ENCODE measurements at places on chromosomes 7 and 10.

GRCh38 chr10:6239213-6239991 lies 36.7 kb downstream of the PFKFB3 start:
- DNase-seq: no peak

DNA sequence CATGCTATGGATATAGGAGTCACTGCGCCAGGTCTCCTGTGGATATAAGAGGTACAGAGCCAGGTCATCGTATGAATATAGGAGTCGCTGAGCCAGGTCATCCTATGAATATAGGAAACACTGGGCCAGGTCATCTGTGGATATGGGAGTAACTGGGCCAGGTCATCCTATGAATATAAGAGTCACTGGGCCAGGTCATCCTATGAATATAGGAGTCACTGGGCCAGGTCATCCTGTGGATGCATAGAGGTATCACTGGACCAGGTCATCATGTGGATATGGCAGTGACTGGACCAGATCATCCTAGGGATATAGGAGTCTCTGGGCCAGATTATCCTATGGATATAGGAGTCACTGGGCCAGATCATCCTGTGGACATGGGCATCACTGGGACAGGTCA lies 181.7 kb downstream of the DNAH11 start:
- DNase-seq: no peak

DNA sequence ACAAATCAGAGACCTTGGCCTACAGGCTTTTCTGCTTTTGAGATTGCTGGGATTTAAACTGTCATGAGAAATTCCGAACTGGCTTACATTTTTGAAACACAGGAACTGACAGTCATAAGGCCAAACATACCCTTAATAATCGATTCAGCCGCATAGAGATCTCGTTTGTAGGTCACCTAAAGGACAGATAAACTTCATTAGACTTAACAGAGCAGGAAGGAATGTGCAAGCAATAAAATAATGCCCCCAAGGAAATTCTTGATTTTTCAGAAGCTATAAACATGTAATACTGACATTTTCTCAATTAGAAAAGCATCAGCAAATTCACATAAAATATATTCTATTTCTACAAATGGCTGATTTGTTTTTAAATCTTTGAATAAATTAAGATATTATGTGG lies 120.0 kb downstream of the CRPPA start:
- DNase-seq: no peak

- no peak for DNase-seq
Observed at GRCh38 chr10:15223174-15223573, 54.7 kb upstream of the NMT2 start.

DNA sequence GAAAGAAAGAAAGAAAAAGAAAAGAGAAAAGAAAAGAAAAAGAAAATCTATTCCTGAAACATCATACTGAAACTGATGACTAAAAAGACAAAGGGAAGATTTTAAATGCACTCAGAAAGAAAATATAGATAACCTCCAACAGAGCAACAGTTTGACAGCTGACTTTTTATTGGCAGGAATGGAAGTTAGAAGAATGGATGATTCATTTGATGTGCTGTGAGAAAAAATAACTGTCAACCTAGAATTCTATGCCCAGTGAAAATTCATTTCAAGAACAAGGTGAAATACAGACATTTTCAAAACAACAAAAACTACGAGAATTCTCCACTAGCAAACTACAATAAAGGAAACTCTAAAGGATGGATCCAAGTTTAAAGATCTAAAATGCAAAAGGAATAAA lies 50.5 kb upstream of the HSPA12A start:
- no peak for DNase-seq

- DNase-seq: no peak
Observed at GRCh38 chr7:65804887-65805286, 68.0 kb upstream of the VKORC1L1 start.

DNA sequence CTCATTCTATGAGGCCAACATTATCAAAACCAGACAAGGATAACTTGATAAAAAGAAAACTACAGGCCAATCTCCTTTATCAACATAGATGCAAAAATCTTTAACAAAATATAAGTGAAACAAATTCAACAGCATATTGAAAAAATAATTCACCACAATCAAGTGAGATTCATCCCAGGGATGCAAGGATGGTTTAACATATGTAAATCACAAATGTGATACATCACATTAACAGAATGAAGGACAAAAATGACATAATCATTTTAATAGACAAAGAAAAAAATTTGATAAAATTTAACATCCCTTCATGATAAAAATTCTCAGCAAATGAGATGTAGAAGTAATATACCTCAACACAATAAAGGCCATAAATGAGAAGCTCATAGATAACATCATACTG lies 53.8 kb downstream of the TCAF1 start:
- no peak for DNase-seq

DNA sequence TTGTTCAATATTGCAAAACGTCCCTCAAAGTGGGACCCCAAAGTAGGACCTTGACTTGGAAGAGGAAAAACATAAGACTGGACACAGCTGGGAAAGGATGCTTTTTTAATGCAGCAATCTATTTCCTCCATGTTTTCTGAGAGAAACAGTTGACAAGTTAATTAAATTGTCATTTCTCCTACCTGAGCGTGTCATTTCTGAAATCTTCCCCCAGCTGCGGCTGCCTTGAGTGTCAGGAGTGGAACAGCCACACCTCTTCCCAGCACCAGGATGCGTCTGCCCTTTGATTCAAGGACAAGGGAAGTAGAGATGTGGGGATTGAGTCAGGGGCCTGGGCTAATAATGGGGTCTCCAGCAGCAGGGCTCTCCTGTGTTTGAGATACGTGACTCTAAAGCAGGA lies 171.3 kb downstream of the HECW1 start:
- DNase-seq: no peak

GRCh38 chr7:92674379-92674778 lies 84.2 kb upstream of the FAM133B start:
- DNase-seq: no peak

- DNase-seq: no peak
Observed at GRCh38 chr10:121791761-121792160, 136.1 kb downstream of the ATE1 start.

DNA sequence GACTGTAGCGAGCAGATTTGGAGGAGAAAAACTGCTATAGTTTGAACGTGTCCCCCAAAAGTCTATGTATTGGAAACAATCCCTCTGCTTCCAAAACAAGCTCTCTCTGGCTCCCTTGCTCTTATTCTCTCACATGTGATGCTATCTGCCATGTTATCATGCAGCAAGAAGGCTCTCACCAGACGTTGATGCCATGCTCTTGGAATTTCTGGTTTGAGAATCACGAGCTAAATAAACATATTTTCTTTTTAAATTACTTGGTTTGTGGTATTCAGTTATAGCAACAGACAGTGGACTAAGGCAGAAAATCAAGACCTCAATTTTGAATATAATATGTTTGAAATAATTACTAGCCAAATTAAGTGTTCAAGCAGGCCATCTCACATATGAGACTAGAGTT lies 17.5 kb upstream of the GNAT3 start:
- no peak for DNase-seq

DNA sequence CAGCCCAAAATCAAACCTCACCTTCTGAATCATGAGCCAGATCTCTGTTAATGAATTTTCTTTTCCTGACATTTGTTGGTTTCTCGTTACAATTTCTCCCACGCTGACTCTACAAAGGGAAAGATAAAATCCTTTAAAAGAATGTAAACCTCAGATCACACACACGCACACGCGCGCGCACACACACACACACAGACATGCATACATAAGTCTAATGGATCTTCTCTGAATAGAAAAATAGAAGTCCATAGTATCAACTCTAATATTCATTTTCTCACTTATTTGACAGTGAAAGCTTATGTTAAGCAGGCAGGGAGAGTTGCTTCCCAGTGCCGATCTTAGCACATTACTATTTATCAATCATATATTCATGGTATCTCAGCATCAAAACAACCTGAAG lies 1.4 kb downstream of the ETV1 start:
- DNase-seq: no peak

DNA sequence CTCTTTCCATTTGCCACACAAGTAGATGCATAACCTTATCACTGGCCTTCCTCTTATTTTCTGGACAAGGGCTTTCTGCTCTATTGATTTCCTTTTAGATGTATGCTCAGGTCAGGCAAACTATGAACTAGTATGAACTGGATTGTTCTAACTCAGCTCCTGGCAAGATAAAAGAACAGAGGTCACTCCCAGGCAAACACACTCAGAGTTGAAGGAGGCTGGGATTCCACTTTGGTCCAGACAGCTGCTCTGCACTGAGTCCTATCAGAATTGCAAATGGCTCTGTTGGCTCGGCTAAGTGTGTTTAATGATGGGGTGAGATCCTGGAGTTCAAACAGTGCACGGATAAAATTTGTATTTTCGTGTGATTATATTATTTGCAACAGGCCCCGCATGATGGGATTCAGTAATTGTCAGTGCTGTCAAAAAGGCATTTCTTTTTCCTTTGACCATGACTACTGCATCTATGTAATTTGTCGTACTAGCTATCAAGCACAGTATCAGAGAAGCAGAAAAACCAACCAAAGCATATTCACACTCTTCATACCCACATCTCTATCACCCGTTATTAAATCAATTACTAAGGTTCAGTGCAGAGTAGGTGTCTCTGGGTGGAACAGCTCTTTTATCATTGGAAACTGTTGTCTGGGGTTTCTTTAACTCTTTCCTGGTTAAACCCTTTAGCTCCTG lies 288.1 kb upstream of the PRKCQ start:
- no peak for DNase-seq

DNA sequence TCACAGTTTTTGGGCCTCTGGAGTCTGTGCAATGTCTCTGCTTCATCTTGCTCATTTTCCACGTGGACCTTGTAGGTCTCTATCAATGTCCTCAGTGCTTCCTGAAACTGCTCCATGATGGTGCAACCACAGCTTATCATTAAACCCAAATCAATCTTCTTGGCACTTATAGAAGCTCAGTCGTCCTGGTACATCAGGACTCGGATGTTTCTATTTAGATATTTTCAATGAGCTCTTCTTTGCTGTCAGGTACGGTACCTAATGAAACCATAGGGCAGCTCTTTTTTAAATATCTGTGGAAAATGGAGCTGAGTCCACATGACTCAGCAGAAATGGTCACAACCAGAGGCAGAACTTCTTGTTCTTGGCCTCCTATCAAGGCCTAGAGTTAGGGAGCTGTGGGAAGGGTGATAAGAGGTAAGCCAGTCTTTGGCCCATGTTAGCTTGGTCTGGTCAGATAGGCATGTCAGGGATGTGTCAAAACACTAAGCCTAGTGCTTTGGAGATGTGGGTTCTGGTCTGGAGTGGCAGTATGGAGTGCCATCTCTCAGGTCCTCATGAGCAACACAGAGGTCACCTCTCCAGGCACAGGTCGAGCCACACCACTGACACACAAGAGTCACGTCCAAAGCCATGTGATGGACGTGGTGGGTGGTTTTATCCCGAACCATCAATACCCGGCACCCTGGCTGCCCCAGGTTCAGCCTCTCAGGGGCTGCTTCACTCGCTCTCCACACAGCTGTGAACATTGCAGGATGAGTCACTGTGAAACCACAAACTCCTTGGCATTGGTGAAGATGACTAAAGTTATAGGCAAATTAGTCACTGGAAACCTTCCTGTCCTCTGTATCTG lies 87.0 kb downstream of the TBXAS1 start:
- DNase-seq: peak; percentile 7

GRCh38 chr10:27621461-27621860 lies 117.4 kb downstream of the RAB18 start:
- DNase-seq: no peak

GRCh38 chr10:88089498-88089897 lies 226.1 kb downstream of the PTEN start:
- DNase-seq: no peak

DNA sequence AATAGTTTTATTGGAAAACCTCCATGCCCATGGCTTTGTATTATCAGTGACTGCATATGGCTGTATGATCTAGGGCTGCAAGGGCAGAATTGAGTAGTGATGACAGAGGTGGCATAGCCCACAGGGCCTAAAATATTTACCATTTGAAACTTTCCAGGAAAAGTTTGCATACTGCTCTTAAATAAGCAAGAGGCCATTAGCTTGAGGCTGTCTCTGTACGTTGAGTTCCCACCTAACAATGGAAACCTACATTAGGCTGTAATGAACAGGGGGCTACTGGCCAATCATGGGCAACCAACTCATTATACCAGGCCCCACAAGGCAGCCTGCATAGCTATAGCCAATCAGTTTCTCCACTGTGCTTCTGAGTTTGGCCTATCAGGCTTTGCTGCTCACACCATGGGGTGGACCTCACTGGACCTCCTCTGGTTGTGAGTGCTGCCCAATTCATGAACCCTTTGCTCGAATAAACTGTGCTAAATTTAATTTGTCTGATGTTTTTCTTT lies 673 bp upstream of the ST8SIA6 start:
- no peak for DNase-seq

DNA sequence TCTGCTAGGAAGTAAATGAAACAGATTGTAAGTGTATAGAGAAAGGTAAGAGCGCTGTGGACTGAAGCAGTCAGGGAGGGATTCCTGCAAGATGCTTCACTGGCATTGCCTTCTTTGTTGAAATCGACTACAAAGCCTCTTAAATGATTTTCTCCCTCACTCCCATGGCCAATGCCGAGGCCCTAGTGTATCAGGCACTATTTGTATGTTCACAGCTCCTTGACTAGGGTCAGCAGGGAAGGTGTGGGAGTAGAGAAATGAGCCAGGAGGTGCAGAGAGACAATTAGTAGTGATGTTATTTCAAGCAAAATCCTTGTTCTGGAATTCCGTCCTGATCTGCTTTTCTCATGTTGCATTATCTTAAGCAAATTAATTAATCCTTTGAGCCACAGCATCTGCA lies 22.9 kb upstream of the DUSP5 start:
- no peak for DNase-seq

- DNase-seq: no peak
Observed at GRCh38 chr10:107481881-107482280, 317.4 kb upstream of the SORCS1 start.

- DNase-seq: no peak
Observed at GRCh38 chr10:15436696-15437095, 65.6 kb upstream of the FAM171A1 start.

- no peak for DNase-seq
Observed at GRCh38 chr7:32079510-32079909, 9.3 kb upstream of the PDE1C start.

GRCh38 chr7:28481091-28481926 lies 69.0 kb downstream of the CREB5 start:
- DNase-seq: no peak

GRCh38 chr7:32001948-32002347 lies 68.3 kb downstream of the PDE1C start:
- no peak for DNase-seq

DNA sequence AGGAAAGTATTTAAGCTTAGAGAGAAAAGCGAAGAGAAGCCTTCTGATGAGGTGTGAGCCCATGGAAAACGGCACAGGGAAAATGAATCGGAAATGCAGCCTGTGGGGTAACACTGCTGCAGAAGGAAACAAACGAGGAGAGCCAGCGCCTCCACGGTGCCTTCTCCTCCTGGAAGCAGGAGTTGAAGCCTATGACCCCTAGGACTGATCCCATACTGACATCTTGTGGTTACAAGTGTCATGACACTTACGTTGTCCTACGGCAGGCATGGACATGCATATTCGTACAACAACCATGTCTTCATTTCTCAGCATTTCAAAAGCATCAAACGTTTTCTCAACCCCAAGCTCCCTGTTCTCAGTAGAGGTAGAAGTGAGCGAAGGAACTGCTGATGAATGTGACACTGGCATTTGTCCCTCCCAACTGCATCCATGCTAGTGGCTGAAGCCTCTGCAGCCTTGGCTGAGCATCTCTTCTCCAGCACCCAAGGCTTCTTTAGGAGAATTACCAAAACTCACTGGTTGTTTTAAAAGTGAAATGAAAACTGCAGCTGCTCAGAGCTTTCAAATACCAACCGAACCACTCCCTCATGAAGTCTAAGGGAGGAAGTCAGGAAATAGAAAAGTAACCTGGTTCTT lies 160.2 kb downstream of the JAZF1 start:
- no peak for DNase-seq
